ENCODE measurements at places on chromosomes 16 and 17.
A peak's percentile ranks its signal among the peaks of the same experiment; 100 is the strongest.

DNA sequence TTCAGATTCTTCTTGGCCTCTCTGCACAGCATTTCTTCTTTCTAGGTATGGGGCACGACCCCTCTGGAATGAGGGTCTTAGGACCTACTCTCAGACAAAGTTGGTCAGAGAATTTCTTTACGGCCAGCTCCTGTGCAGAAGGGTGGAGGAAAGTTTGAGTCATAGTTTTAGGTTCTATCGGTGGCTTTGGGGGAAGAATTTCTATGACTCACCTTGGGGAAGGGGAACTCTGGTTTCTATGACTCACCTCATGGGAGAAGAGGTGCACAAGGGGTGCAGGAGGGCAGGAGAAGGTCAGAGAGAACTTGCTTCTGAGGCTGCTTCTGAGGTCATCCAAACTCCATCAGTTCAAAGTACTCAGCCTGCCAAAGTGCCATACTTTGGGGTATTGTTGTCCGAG lies 2.5 kb upstream of the ABCC12 start:
- peak; percentile 42 for DNase-seq

- no peak for DNase-seq
Measured at GRCh38 chr16:74297145-74297665, 591 bp downstream of the PSMD7 start.

DNA sequence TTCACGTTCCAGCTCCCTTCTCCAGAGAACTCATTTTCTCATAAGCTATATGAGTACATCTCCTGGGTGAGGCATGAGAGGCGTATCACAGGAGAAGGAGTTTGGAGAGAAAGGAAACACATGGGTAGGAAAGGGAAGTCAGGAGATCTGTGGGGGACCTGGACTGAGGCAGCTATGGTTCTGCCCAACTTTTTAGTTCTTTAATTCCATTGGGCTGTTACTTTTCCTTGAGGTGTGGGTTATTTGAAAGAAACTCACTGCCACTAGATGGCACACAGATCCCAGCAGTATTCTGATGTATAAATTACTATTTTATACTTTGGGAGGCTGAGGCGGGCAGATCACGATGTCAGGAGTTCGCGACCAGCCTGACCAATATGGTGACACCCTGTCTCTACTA lies 63.6 kb downstream of the NUP93 start:
- peak; percentile 67 for DNase-seq

DNA sequence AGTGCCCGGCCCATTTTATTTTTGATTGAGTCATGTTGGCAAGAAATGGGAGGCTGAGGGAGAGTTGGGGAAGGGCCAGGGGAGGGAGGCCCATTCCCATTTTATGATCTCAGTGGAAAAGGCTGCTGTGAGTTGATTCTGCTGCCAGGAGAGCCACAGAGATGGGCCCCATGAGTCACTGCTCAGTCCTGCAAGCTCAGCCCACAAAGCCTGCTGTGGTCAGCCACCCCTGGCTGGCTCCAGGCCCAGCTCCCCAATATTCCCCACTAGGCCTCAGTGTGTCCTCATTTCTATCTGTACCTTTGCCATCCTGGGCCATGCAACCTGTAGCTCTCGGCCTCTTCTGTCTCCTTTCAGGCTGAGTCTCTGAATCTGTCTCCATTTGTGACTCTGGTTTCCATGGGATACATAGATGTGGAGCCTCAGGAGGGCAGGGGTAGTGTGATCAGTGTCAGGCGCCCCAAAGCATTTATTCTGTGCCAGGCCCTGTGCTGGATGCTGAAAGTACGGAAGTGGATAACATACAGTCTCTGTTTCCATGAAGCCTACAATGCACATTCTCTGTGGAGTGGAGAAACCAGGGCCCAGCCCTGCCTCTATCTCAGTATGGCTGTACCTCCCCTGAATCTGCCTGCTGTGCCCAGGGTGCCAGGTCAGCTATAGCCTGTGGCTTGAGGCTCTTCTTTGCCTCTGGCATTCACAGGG lies 1.9 kb upstream of the PLEKHG4 start:
- DNase-seq = no peak

DNA sequence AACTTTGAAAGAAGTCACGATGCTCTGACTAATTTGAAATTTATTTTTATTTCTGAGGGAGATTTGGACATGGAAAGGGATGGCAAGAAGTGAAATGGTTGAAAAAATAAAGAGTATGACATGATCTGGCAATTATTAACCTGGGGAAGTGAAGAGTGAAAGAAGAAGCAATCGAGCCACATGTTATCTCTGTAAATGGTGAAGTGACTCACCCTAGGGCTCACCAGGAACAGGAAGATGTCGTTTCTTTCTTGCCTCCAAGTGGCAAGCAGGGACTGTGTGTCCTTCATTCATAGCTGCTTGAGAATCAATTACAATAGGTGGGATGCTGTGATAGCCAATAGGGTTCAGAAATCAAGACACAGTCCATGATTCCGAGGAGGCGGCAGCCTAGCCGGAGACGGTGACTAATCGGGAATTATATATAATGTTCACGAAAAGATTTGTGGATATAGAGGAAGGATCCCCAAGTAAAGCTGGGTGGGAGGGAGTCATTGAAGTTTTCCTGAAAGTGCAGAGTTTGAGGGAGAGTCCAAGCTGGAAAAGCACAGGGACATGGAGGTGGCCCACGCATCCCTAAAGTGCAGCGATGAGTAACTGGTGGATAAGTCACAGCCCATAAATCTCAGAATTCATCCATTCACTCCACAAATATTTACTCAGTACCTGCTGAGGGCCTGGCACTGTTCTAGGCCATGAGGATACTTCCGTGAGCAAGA lies 18.2 kb upstream of the KRT20 start:
- no peak for DNase-seq
